Mesenteric fat pad (tissue), 1 donor: ENCODE measurements at places on chromosomes 6 and 20. TPM values are rescaled to one million over a fixed set of nuclear protein-coding genes. Genes with fewer than 3 reads are reported as not detected.

DNA sequence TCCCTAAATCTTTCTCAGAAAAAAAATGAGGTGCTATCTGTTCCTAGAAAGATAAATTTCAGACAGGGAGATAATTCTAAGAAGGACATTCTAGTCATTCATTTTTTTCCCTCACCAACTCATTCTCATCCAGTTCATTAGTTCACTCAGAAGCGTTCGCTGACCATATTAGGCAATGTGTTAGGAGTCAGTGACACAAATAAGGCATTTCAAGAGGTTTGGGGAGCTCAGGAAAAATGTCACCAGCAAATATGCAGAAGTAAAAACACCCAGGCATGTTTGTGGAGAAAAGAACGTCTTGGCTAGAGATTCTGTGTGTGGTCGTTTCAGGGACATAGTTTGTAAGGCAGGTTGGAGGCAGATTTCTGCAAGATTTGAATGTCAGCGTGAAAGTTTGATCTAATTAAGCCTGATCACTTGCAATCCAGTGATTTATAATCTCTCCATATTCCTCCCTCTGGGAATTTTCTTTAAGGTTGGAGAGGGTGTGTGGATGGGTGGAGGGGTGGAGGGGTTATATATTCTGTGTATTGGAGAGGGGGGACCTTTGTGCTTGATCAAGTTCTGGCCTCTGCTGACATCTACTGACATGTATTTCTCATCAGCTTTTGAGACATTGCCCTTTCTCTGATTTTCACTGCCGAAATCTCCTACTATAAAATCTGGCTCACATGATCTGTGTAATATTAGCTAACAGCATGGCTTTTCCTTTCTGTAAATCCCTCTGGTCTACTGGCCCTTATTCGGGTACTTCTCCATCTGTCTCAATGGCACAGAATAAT, 3.6 kb downstream of the MYCT1 start:
- DNase-seq, result no peak

The PCSK2 gene
- not detected for total RNA-seq

DNA sequence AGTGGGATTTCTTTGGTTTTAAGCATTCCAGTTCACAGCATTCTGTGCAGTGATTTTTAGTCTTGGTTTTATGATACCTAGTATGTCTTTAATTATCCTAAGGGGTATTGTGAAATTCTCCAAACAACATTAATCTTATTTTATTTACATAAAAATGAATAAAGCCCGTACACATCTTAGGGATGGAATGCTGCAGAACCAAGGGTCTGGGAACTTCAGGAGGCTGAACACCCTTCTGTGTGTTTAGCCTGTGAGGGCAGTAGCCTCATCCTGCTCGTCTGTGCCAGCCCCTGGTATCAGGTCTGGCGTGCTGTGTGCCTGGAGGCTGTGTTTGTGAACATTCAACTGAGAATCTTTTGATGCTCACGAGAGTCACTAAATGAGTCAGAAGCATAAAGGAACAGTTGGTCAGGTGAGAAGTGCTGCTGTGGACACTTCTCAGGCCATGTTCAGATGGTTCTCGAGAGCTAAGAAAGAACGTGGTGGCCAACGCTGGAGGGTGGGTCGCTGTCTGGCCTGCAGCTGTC, 25.2 kb upstream of the C20orf204 start:
- DNase-seq, result no peak

The HLA-DQA2 gene
- total RNA-seq, result 1.5 TPM

The DHX16 gene
- 27.2 TPM for total RNA-seq

DNA sequence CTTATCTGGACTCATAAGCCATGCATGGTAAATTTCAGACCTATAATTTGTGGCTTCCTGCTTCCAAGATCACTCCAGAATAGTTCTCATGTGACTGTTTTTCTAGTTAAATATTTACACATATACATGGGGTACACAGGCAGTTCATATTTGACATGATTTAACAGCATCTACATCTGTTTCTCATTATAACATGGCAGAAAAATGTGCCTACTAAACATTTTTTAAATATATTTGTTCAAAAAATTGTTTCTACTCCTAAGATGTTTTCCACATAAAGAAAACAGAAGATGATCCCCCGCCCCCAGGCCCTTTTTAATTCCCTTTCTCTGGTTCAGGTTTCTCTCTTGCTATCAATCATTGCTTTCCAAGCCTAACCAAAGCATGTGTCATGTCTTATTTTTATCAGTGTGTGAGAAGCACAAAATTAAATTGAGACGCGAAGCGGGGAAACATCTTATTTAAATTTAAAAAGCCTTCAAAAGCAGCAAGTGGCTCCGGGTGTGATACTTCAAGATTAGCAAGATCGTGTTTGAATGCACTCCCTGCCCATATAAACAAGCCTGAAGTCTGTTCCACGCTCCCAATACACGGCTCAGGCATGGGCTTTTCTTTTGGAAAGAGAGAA, 37.3 kb downstream of the IPCEF1 start:
- no peak for DNase-seq

- no peak for DNase-seq
Observed at GRCh38 chr20:24938498-24938897, 10.6 kb upstream of the CST7 start.

- DNase-seq, result no peak
Observed at GRCh38 chr20:17593902-17594301, 24.0 kb downstream of the DSTN start.

- no peak for DNase-seq
Observed at GRCh38 chr6:64376394-64376793, 740.8 kb downstream of the PHF3 start.

The CCN5 gene
- 51.5 TPM for total RNA-seq

GRCh38 chr6:169738204-169738975, 13.0 kb downstream of the DYNLT2 start:
- DNase-seq, result no peak

GRCh38 chr6:157690441-157691210, 132.4 kb upstream of the SNX9 start:
- peak; percentile 68 for DNase-seq

The ACTL10 gene
- total RNA-seq, result 0.93 TPM

GRCh38 chr20:14838663-14839628, 501.5 kb upstream of the FLRT3 start:
- no peak for DNase-seq

GRCh38 chr20:58971429-58971828, 9.6 kb upstream of the NELFCD start:
- DNase-seq, result no peak

GRCh38 chr20:25510721-25511120, 74.6 kb downstream of the NINL start:
- peak; percentile 73 for DNase-seq

GRCh38 chr20:46883892-46884291, 10.8 kb upstream of the EYA2 start:
- no peak for DNase-seq

DNA sequence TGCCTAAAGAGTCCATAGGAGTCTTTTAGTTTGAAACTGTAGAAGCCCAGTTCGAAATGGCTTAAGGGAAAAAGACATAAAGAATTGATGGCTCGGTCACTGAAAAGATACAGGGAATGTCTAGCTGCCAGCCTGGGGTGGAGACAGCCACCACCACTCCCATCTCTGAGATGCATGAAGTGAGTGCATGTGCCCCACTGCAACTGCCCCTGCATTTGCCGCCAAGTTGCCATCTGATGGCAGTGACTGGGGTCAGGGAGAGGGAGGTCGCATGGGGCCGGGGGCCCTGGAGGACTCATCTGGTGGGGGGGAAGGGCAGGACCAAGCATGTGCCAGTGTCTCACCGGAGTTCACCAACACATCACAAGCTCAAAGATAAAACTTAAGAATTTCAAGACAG, 385.8 kb upstream of the SULF2 start:
- no peak for DNase-seq

GRCh38 chr20:33829636-33830035, 18.5 kb downstream of the CHMP4B start:
- DNase-seq, result no peak

The CRISP2 gene
- not detected for total RNA-seq

GRCh38 chr6:47478233-47479139, 897 bp downstream of the CD2AP start:
- DNase-seq, result no peak

The FKBP1A gene
- 384 TPM for total RNA-seq

GRCh38 chr6:37988696-37989095, 169.2 kb downstream of the ZFAND3 start:
- no peak for DNase-seq

GRCh38 chr20:56440346-56441007, 27.9 kb upstream of the RTF2 start:
- DNase-seq, result no peak

The ISM1 gene
- 4.0 TPM for total RNA-seq

GRCh38 chr6:78799682-78800081, 67.7 kb upstream of the IRAK1BP1 start:
- no peak for DNase-seq

DNA sequence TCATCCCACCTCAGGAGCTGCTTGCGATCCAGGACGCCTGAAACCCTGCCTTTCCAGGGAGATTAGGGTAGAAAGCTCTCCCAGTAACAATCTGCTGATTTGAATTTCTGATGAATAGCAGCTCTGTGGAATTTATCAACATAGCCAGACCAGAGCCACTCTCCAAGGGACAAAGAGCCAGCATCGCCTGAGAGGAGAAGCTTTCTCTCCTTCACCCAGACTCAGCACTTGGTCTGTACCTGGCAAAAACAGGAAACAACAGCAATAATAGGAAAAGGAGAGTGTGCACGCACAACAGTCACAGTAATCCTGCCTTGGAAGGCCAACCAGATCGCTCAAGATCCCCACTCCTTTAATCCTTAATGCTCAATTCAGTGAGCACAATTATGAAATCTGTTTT, 22.3 kb upstream of the ROS1 start:
- DNase-seq, result no peak

GRCh38 chr6:47381036-47381435, 71.3 kb upstream of the TNFRSF21 start:
- DNase-seq, result no peak

DNA sequence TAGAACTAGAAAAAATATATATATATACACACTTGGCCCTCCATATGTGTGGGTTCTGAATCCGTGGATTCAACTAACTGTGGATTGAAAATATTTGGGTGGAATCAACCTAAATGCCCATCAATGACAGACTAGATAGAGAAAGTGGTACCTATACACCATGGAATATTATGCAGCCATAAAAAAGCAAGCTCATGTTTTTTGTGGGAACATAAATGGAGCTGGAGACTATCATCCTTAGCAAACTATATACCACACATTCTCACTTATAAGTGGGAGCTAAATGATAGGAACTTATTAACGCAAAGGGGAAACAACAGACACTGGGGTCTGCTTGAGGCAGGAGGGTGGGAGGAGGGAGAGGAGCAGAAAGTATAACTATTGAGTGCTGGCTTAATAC, 28.0 kb downstream of the OR2A4 start:
- no peak for DNase-seq

DNA sequence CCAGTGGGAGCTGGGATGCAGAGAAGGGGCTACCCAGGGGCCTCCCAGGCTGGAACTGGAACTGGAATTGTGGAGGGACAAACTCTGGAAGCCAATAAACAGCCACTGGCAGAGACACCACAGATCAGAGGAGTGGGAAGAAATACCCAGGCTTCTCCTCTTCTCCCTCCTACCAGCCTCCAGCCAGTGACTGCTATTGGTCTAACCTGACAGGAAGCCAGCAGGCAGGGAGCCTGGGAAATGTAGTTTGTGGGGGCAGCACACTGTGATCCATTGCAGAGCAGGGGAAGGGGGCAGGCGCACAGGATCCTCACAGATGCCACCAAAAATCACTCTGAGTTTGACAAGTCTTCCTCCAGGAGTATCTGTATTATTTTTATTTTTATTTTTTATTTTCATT, 12.1 kb upstream of the MLN start:
- DNase-seq, result no peak

DNA sequence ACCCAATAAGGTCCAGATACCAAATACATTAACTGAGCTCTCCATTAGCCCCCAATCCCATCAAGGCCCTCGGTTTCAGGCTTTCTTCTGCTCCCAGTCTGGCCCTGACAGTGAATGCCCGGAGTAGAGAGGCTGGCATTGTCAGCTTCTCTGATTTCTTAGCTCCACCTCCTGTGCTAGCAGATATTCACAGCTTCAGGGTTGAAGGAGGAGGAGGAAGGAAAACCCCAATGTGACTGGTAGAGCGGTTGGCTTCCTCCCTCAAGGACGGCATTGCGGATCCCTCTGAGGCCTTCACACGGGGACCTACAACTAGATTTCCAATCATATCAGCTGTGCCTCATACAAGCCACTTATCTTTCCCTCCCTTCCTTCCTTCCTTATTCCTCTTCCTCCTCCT, 164.1 kb upstream of the SYNDIG1 start:
- no peak for DNase-seq

The SLC13A3 gene
- total RNA-seq, result 1.5 TPM

The HLA-DMB gene
- 12.3 TPM for total RNA-seq

- no peak for DNase-seq
Observed at GRCh38 chr20:5270603-5271002, 46.2 kb downstream of the PROKR2 start.

The ZNF831 gene
- total RNA-seq, result 0.32 TPM

DNA sequence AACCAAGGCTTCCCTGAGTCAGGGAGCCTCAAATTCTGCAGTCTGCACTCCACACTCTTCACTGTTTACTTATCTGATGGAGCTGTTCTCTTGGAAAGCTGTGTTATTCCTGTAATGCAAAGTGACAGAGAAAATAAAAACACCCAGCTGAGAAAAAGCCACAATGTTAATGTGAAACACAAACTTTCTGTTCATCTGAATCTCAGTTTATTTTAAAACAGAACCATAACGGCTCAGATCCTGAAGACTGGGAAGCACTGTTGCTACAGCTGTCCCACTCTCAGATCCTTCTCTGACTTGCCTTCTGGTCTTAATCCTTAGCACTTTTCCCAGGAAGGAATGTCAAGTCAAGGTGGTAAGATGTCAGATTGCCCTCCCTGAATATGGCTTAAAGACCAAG, 736.6 kb downstream of the DHX35 start:
- no peak for DNase-seq

- no peak for DNase-seq
Observed at GRCh38 chr6:136405420-136406029, 115.9 kb upstream of the BCLAF1 start.

- no peak for DNase-seq
Observed at GRCh38 chr20:44642203-44643153, 9.0 kb downstream of the ADA start.

- DNase-seq, result no peak
Observed at GRCh38 chr6:53299331-53300005, 49.3 kb downstream of the ELOVL5 start.
